ENCODE measurements at places on chromosomes 11 and 22.

DNA sequence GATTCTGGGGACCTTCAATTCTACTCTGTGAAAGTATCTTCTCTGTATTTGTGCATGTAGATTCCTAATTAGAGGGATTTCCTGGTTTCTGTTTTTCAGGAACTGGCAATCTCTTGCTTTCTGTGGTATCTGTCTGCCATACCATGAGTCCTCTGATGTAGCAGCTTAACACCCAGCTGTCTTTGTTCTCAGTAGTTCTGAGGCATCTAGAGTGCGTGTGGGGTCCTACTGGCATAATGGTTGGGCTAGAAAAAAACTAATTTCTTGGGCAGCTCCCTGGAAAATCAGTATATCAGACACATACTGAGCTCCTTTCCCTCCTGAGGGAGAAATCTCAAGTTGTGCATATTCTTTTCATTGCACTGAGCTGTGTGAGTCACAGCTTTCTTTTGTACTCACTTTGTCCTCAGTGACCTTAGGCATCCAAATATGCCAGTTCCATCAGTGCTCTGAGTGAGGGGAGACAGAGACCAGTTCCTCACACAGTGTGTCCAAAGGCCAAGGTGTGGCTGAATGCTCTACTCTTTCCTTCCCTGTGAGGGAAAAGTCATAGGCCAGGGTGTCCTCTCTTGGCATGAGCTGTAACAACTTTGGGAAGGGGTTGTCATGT, 35.5 kb upstream of the SLC22A24 start:
- DNase-seq = no peak

GRCh38 chr11:63761931-63762653, 6.5 kb downstream of the ZFTA start:
- DNase-seq = no peak

DNA sequence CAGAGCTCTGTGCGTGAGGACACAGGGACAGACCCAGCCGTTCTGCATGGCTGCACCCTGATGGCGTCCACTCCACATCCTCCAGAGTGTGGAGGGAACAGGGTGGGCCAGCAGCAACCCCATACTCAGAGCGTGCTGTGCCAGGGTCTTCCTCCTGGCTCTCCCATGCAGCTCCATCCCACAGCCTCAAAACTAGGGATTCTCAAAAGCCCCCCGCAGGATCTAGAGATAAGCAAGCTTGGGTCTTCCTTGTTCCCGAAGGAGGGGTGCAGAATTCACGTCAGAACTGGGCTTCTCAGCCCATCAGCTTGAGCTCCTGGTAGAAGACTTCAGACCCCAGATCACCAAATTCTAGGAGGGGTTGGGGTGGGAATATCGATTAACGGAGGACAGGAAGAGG, 858.8 kb downstream of the TBC1D22A start:
- DNase-seq = no peak

- DNase-seq = no peak
These were observed 20.5 kb downstream of the MRE11 start for GRCh38 chr11:94472916-94473799.
